Epithelial cell of proximal tubule (primary cell): ENCODE measurements at places on chromosomes 5 and 9.

- no peak for DNase-seq
Measured at GRCh38 chr9:120616966-120617935, 37.3 kb upstream of the CDK5RAP2 start.

DNA sequence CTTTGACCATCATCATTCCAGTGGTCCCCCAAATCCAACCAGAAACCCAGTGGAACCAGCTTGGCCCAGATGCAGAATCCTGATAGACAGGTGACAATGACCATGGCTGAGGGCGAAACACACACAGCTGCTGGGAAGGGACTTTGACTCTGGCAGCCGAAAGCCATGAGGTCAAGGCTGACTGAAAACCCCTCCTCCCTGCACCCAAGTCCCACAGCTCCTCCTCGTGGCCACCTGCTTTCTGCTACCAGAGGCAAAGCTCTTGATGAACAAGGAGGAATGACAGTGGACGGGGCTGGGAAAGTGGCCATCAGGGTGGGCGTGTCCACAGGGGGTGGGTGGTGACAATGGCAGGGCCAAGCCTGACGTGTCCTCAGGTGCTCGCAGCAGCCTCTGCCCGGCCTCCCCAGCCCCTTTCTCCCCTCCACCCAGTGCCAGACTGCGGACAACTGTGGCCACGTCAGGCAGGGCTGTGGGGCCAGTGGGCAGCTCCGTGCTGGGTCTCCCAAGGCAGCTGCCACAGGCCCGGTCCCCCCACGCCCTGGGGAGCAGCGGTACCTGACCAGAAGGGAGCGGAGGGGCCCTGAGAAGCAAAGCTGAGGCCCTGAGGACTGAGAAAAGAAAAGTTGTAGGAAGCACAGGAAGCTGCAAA lies 30.8 kb upstream of the SARDH start:
- DNase-seq: no peak

DNA sequence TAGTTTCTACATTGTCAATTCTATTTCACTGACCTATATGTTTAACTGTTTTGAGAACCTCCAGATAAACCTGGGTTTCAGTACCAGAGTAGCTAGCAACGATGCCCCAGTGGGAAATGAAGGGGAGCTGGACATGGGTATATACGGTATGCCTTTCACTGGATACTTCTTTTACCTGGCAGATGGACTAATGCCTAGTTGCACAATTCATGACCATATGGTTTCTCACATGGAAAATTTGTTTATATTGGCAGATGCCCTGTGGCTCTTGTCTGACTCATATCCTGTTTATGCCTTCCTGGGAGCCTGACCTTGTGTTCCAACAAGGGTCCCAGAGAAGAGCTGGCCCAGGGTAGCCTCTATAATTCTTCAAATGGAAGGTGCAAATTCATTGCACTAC lies 144.1 kb downstream of the MAT2B start:
- peak; percentile 67 for DNase-seq

DNA sequence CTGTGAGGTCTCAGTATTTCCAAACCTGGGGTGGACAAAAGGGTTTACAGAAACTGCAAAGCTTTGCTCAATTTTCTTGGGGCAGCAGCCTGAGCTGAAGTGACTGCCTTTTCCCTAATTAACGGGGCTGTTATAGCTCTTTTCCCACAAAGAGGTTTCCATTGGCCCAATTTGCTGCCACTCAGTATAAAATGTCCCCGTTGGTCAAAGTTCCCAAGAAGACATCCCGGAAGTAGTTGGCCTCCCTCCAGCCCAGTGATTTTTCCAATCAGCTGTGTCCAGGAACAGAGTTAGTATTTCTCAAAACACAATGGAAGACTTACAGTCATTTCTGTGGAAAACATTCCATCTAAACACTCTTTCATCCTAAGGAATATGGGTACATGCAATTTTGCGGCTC lies 643.6 kb downstream of the ACTL7B start:
- DNase-seq: no peak
